NCI-H2227 treated with DMSO at 0.1 percent for 48 hours (cell line): ENCODE measurements at places on chromosomes 6 and 20.

DNA sequence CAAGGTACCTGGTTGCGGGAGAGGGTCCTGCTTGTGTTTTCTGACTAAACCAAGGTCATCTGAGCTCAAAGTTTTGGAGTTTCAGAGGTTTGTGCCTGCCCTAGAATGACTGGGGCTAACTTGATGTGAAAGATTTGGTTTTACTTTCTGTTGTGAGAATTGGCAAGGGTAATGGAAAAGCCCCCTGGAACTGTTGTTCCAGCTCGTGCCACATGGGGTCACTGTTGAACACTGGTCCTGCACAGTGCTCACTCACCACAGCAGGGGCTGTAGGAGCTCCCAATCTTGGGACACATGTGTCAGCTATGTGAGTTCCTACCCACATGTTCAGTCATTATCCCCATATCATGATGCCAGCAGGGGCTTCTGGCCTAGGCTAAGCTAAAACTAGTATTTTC, 6.5 kb downstream of the TGM6 start:
- DNase-seq, result no peak

DNA sequence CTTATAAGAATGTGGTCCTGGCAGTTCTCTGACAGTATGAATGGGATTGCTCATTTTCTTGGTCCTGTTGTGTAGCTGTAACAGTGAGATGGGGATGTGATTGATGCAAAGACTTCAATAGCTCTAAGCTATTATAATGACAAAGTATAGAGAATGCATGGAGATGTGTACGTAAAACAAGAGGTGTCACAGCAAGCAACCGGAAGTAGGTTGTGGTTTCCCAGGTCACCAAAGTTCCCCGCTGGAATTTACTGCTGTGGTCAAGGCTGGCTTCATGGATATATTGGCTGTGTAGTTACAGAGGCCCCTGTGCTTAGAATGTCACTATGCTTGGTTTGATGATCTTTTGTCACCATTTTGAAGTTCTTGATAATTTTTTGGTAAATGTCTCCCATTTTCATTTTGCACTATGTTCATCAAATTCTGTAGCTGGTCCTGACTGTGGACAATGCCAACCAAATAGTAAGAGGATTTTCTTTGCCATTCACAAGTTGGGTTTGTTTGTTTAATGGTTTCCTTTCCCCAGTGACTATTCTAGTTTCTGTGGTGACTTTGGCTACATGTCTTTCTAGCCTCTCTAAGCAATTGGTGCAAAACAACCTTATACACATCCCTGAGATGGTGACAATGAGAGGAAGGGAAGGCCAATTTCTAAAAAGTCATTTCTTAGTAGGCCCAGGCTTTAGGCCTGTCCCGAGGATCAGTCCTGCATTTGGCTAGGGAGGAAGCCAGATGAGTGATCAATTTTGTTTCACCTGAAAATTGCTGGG, 10.5 kb downstream of the DNAH8 start:
- DNase-seq, result no peak

DNA sequence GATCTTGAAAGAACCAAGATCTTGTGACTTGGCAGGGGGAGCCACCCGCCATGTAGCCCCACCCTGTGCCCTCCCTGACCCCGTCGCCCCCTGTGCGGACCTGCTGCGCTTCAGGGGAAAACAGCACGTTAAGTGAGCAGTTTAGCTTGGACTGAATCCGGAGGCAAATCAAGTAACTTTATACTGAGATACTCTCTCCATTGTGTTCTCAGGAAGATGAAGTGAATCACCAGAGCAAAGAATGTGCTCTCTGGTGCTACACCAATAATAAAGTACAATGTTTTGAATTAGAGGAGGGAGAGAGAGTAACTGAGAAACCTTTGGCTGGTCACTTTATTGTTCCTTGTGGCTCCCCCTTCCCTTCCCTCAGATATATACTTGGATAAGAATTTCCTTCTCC, 83.4 kb downstream of the TXNDC5 start:
- DNase-seq, result no peak

GRCh38 chr6:34858681-34859080, 29.2 kb downstream of the TAF11 start:
- DNase-seq, result no peak

- DNase-seq, result no peak
Measured at GRCh38 chr6:139823099-139823807, 448.8 kb upstream of the CITED2 start.

DNA sequence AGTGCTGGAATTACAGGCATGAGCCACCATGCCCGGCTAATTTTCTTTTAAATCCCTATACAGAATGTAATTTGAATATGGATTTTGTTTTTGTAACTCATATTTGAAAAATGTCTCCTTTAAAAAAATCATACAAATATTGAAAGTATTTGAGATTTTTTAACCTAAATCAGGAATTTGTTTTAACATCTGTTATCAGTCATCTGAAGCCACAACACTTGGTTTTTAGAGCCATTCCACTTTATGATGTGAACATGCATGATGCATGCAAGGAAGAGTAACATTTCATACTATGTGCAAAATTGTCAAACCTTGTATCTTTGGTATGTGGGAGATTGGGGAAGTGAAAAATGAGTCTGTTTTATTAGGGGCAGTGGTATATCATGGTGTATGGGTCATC, 124.5 kb upstream of the AHI1 start:
- no peak for DNase-seq

DNA sequence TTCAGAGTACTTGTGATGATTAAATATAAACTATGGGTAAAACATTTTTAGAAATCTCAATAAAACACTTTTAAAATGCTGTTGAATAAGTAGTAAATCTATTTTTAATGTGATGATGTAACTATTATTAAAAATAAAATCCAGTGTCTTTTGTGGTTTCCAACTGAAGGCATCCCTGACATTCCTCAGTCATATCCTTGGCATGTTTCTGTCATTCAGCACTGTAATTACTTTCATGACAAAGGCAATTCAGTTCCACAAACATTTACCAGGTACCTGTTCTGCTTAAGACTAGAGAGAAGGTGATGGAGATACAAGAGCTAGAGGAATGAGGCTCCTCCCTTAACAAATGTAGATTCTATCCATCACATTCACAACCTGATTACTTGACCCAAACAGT, 518.7 kb upstream of the MAP3K7 start:
- no peak for DNase-seq

GRCh38 chr6:152482289-152482688, 154.9 kb downstream of the SYNE1 start:
- DNase-seq, result no peak

DNA sequence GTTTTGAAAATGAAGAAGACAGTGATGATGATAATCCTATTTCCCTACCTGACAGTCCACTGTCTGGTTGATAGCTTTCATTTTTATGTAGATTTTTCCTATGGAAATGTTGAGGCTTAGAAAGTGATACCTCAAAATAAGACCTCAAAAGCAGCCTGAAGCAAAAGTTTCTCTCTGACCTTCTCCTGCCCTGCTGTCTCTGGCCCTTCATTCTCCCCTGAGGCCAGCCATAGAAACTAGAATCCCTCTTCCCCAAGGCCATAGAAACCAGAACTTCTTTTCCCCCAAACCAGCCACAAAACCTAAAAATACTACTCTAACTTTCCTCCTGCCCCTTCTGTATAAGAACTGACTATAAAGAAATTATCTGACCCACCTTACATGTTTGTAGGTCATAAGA, 52.6 kb upstream of the GCM1 start:
- no peak for DNase-seq

GRCh38 chr6:164882236-164882635, 427.2 kb downstream of the C6orf118 start:
- DNase-seq, result no peak
